ENCODE measurements at places on chromosomes 6 and 20. TPM values are rescaled to one million over a fixed set of nuclear protein-coding genes. Genes with fewer than 3 reads are reported as not detected.

The PPP1R3G gene
- 0.92 TPM for total RNA-seq

The FAM209B gene
- total RNA-seq = 0.37 TPM

The TRMT11 gene
- 20.5 TPM for total RNA-seq

The LPA gene
- 0.60 TPM for total RNA-seq

The HLA-DMA gene
- 41.1 TPM for total RNA-seq

The KIF25 gene
- total RNA-seq = 0.32 TPM

All from ovary (tissue), 10 donors.